T-helper 17 cell (primary cell): ENCODE measurements at places on chromosomes 13 and 19. TPM values are rescaled to one million over a fixed set of nuclear protein-coding genes. Genes with fewer than 3 reads are reported as not detected.
A peak's percentile ranks its signal among the peaks of the same experiment; 100 is the strongest.

- no peaks in the 10 kb centered on the region for H3K36me3 ChIP-seq
- H3K4me3 ChIP-seq, result no peak overlapping the region
- no peak for DNase-seq
- no peak overlapping the region for H3K27ac ChIP-seq
- H3K4me1 ChIP-seq, result no peaks in the 10 kb centered on the region
- no peaks in the 10 kb centered on the region for H3K27me3 ChIP-seq
Measured at GRCh38 chr13:87358319-87358718, 312.9 kb upstream of the SLITRK5 start.

Gene RDH8
- not detected for total RNA-seq

DNA sequence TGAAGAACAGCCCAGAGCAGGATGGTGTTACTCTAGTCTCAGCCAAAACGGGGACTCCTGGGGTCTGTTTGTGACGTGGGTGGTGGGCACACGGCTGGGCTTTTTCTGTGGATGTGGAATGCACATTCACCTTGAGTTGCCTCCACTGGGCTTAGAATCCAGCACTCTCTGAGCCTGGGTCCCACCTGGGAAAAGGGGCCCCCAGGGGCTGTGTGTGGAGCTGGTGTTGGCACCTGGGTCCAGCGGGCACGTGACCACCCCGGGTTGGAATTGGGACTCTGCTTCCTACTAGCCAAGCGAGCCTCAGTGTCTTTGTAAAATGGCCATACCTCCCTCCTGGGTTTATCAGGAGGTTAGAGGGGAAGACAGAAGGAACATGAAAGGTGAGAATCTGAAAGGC is 29.2 kb upstream of the F2RL3 start:
- H3K27me3 ChIP-seq, result no peaks in the 10 kb centered on the region
- no peaks in the 10 kb centered on the region for H3K4me1 ChIP-seq
- DNase-seq, result no peak
- peaks cover 2% of the 10 kb centered on the region for H3K36me3 ChIP-seq

DNA sequence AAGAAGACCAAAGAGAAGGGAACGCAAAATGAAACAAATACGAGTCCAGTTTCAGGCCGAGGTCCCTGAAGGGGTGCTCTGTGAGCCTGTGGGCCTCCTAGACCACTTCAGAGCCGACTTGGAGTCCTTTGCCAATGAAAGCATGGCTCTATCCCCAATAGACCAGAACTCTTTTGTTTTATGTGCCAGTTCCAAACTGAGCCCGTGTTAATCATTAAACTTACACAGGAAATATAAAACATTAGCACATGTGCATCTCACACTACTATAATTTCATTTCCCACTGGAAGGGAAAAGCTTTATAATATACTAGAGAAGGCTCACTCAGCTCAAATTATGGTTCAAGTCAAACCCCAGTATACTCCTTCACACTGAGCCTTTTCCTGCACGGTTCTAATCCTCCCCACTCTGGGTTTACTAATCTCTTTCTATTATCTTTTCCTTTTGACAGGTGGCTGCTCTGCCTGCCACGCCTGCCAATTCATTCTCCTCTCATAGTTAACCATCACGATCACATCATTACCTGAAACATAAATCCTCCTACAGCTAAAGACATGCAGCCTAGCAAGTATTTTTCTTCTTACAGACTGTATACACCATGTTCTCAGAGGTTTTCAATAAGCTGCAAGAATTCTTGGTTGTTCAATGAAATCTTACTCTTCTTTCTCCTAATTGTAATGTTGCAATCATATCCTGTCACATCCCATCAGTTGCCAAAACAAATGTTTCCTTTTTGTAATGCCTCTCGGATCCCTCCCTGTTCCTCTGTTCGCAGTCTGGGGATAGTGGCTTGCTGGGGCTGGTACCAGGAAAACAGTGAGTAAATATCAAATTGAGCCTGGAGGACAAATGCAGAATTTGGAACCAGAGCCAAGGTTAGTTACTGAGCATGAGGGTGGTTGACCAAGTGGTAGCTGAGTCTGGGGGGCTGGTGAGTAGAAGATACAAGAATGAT is 18.8 kb upstream of the WASF3 start:
- peaks cover 19% of the 10 kb centered on the region for H3K27me3 ChIP-seq
- H3K4me3 ChIP-seq, result no peak overlapping the region
- H3K36me3 ChIP-seq, result peaks cover 3% of the 10 kb centered on the region

- no peaks in the 10 kb centered on the region for H3K4me1 ChIP-seq
- H3K4me3 ChIP-seq, result no peak overlapping the region
- H3K27ac ChIP-seq, result no peak overlapping the region
- DNase-seq, result no peak
- H3K27me3 ChIP-seq, result no peaks in the 10 kb centered on the region
Measured at GRCh38 chr19:23062921-23063320, 53.9 kb upstream of the ZNF730 start.

- no peak for DNase-seq
- H3K27ac ChIP-seq, result no peak overlapping the region
- H3K36me3 ChIP-seq, result no peaks in the 10 kb centered on the region
- H3K27me3 ChIP-seq, result no peaks in the 10 kb centered on the region
Measured at GRCh38 chr13:80363890-80364503, 23.1 kb upstream of the SPRY2 start.

GRCh38 chr13:52882785-52883184 is 34.3 kb upstream of the PCDH8 start:
- peaks cover 31% of the 10 kb centered on the region for H3K27me3 ChIP-seq
- no peaks in the 10 kb centered on the region for H3K36me3 ChIP-seq
- no peak for DNase-seq
- no peak overlapping the region for H3K4me3 ChIP-seq
- no peak overlapping the region for H3K27ac ChIP-seq

GRCh38 chr13:92963029-92963428 is 263.6 kb upstream of the GPC6 start:
- DNase-seq, result no peak
- H3K4me3 ChIP-seq, result no peak overlapping the region
- no peaks in the 10 kb centered on the region for H3K4me1 ChIP-seq
- H3K27me3 ChIP-seq, result no peaks in the 10 kb centered on the region
- H3K36me3 ChIP-seq, result no peaks in the 10 kb centered on the region

- no peak for DNase-seq
- H3K4me1 ChIP-seq, result peaks cover 31% of the 10 kb centered on the region
- peak overlapping the region; percentile 92 for H3K27ac ChIP-seq
- H3K27me3 ChIP-seq, result no peaks in the 10 kb centered on the region
Measured at GRCh38 chr13:30796132-30796572, 60.8 kb downstream of the ALOX5AP start.

Gene SMIM44
- not detected for total RNA-seq

- no peaks in the 10 kb centered on the region for H3K36me3 ChIP-seq
- peak overlapping the region; percentile 16 for H3K27ac ChIP-seq
- H3K27me3 ChIP-seq, result no peaks in the 10 kb centered on the region
- peaks cover 26% of the 10 kb centered on the region for H3K4me1 ChIP-seq
Measured at GRCh38 chr19:46896076-46896794, 35.4 kb downstream of the ARHGAP35 start.

GRCh38 chr13:72317346-72318109 is 409.9 kb downstream of the MZT1 start:
- H3K4me3 ChIP-seq, result no peak overlapping the region
- H3K27ac ChIP-seq, result no peak overlapping the region
- H3K27me3 ChIP-seq, result no peaks in the 10 kb centered on the region
- H3K4me1 ChIP-seq, result no peaks in the 10 kb centered on the region
- H3K36me3 ChIP-seq, result no peaks in the 10 kb centered on the region

Gene MCOLN1
- total RNA-seq, result 17.0 TPM

DNA sequence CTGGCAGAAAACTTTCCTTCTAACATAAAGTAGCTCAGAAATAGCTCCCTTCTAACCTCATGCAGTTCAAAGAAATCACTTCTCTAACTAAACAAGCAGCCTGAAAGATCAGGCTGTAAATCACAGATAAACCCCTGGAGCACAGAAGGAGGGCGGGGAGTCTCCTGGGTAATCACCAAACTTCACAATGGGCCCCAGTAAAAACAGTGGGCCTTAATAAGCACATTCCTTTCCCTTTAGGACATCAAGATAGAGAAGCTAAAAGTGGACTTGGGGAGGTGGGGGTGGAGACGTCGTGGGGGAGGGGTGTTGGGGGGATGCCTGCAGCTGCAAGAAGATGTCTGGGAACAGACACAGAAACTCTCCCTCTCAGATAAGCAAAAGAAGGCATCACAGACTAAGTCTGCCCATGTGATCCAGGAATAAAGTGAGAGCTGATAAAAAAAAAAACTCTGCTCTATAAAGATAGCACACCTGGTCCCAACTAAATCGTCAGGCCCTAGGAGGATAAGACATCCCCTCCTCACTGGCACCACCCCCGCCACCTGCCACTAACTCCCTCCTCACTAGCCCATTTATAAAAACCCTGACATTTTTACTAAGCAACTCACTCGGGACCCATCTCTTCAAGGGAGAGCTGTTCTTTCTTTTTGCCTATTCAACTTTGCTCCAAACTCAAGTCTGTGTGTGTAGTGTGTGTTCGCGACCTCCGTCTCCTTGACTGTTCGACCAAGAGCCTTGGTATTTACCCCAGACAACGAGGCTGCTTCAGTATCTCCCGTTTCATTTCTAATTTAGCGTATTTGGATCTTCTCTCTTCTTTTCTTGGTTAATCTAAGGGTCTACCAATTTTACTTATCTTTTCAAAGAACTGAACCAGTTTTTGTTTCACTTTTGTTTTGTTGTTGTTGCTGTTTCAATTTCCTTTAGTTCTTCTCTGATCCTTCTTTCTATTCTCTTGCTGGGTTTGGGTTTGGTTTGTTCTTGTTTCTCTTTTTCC is 31.7 kb downstream of the DNAJC15 start:
- no peak for DNase-seq
- no peak overlapping the region for H3K27ac ChIP-seq
- H3K27me3 ChIP-seq, result no peaks in the 10 kb centered on the region
- H3K4me3 ChIP-seq, result no peak overlapping the region
- peaks cover 7% of the 10 kb centered on the region for H3K36me3 ChIP-seq
- peaks cover 31% of the 10 kb centered on the region for H3K4me1 ChIP-seq

DNA sequence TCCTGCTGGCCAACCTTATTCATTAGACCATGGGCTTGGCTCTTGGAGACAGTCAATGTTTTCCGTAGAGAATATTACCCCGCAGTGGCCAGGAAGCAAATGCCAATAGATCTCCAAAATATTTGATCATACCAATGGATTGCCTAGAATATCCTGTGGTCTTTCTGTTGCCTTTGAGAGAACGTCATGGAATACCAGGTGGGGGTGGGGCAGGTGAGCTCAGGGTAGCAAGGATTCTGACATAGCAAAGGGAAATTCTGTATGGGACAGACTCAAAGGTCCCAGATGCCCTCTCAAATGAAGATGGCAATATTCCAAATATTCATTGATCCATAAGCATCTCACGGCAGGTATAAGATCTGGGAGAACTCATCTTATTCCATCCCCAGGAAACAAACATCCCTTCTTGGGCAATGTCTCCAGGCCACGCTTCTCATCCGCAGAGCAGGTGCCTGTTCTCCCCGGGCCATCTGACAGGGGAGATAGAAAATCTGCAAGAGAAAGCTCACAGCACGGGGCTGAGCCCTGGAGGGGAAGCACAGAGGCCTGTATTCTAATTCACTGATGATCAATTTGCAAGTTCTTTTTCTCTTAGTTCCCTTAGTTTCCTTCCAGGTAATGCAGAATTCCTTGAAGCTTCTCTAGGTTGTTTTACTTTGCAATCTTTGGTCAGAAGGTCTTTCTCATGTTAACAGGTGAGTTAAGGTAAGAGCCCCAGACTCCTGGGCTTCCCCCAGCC is 69.6 kb upstream of the TSHZ3 start:
- H3K27me3 ChIP-seq, result peaks cover 74% of the 10 kb centered on the region
- H3K36me3 ChIP-seq, result no peaks in the 10 kb centered on the region
- no peaks in the 10 kb centered on the region for H3K4me1 ChIP-seq
- H3K27ac ChIP-seq, result no peak overlapping the region

GRCh38 chr13:43274881-43275280 is 251.5 kb downstream of the DNAJC15 start:
- no peak overlapping the region for H3K4me3 ChIP-seq
- no peak for DNase-seq
- H3K36me3 ChIP-seq, result no peaks in the 10 kb centered on the region
- H3K27ac ChIP-seq, result no peak overlapping the region
